ENCODE measurements at places on chromosomes 16 and 17. TPM values are rescaled to one million over a fixed set of nuclear protein-coding genes. Genes with fewer than 3 reads are reported as not detected.
A peak's percentile ranks its signal among the peaks of the same experiment; 100 is the strongest.

- DNase-seq = no peak
Measured at GRCh38 chr17:37458805-37459204, 30.9 kb upstream of the DUSP14 start.

DNA sequence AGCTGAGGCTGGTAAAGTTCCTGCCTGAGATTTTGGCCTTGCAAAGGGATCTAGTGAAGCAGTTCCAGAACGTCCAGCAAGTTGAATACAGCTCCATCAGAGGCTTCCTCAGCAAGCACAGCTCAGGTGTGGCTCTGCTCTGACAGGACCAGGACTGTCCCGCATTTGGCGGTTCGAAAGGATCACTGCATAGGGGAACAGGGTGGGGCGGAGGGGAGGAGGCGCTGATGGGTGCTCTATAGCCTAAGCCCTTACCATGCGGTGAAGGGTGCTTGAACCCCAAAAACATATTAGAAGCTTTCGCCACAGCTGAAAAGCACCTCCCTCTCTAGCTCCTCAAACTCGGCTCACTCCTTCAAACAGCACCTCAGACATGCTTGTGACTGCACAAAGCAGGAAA lies 29.9 kb upstream of the ENDOV start:
- no peak for DNase-seq

DNA sequence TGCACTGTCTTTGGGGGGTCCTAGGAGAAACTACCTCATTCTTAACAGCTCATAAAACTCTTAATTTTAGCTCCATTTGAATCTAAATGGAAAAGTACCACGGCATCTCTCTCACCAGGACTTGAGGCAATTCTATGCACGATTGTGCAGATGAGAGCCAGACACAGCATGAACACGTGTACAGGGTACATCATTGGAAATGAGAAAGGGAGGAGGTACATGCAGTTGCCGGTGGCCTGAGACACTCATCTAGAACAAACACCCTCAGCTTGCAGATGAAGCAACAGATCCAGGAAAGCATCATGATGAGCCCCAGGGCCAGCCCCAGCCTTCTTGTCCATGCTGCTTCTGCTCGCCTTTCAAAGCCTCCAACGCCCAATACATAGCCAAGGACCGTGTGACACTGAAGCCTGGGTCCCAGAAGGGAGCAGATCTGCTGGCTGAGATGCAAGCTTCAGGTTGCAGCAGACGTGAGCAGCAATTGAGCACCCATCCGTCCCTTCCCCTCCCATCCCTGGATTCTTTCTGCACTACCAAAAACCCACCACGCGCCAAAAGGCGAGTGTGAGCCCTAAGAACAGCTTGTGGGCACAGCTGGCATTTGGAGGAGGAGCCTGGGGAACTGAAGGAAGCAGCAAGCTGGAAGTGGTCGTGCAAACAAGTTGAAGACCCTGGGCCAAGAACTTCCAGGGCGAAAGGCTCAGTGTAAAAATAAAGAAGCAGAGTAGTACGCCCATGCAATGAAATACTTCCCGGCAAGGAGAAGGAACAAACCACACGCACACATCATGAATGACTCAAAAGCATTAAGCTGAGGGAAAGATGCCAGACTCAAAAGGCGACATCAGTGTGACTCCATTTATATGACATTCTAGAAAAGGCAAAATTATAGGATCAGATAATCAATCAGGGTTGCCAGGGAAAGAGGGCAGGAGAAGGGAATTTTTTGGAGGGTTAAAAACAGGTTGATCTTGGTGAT lies 7.3 kb upstream of the RCVRN start:
- no peak for DNase-seq

GRCh38 chr17:47145351-47145750 lies 43.7 kb downstream of the CDC27 start:
- no peak for DNase-seq

DNA sequence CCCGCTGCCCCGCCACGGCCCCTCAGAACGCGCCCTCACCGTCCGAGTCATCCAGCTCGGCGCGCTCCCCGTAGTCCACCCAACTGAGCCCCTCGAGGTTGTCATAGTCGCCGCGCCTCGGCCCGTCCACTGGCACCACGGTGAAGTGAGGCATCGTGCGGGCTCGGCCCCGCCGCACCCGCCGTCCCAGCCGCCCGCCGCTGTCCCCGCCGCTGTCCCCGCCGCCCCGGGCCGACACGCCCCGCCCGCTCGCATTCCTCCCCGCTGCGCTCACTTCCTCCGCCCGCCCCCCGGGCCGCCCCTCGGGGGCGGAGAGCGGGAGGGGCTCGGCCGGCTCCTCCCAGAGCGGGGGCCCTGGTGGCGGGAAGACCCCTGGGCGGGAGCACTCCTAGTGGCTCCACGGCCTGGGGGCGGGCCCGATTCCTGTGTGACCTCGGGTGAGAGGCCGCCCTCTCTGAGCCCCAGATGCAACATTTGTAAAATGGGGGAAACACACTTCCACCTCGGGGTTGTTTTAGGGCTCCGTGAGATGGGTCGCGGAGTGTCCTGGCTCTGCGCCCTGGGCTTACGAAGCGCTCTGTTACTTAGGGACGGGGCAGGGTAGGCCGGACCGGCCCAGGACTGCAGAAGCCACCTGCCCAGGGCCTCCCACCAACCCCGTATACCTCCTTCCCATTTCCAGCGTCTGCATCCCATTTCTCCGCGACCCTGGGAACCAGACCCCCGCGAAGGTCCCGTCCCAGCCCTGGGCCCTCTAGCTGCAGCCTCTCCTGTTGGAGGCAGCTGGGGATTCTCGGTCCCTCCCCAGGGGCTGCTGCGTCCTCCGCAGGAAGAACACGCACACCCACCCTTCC lies at the start of gene SLC12A4:
SLC12A4 (minus strand) TSS at position 238 of the 854 bp plus-strand sequence; CDS start at position 154, 84 bp downstream.
- peak; percentile 54 for DNase-seq

DNA sequence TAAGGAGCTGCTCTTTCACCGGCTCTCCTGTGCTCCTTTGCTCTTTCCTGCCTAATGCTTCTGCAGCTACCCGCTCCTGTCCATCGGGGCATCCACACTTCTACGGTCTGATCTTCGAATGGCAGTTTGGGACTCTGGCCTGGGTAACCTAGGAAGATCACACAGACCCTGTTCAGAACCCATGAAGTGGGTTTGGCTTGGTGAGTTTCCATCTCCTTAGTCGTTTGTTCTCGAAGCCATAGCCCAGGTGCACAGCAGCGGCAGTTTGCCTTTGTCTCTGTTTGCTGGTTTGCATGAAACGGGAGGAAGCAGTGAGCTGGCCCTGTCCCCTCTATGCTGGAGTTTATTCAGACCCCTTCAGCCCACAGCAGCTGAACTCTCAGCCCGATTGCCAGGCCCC lies 29.0 kb downstream of the PSMD7 start:
- DNase-seq = no peak

GRCh38 chr17:71777048-71777640 lies 343.7 kb upstream of the SOX9 start:
- DNase-seq = no peak

DNA sequence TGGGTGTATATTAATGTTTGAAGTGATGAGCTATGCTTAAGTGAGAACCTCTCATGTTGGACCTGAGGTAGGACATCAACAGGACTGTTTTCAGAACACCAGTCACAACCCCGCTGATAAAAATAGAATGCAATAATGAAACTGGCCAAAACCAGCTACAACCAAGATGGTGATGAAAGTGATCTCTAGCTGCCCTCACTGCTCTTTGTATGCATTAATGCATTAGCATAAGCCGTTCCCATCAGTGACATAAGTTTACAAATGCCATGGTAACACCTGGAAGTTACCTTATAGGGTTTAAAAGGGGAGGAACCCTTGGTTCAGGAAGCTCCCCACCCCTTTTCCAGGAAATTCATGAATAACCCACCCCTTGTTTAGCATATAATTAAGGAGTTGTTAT lies 672.5 kb upstream of the EEF2KMT start:
- no peak for DNase-seq

DNA sequence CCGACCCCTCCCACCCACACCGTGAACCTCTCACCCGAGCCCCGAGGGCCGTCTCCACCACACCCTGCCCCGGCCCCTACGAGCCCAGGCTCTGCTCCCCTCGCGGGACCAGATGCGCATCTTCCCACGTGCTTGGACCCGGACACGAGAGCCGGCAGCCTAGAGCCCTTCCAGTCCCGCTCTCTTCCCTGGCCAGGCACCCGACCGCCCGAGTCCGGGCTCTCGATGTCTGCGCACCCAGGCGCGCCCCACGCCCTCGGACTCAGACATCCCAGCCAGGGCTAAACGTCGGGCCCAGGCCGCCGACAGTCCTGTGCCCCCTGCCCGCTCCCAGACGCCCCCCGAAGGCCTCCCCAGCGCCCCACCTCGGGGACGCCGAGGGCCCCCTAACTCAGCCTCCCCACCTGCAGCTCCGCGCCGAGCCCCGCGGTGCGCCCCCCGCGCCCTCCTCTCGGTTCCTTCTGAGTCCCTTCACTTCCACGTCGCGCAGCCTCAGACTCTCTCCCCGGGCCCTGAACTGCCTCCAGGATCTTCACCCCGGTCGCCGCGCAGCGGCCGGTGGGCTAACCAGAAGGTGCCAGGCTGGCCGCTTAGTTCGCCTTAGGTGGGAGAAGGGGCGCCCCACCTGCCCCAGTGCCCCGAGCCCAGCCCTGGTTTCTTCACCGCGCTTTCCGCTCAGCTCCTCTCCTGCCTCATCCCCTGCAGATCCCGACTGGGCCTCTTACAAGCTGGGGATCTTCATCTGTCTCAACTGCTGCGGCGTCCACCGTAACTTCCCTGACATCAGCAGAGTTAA lies 688 bp downstream of the ADAP2 start:
- no peak for DNase-seq

GRCh38 chr17:38870259-38871165 lies 654 bp downstream of the LASP1 start:
- no peak for DNase-seq

- DNase-seq = no peak
Measured at GRCh38 chr17:43423777-43424455, 25.1 kb downstream of the ARL4D start.

- DNase-seq = no peak
Measured at GRCh38 chr17:42563543-42563942, 1.6 kb downstream of the COASY start.

GRCh38 chr17:68603027-68603426 lies 1.9 kb upstream of the FAM20A start:
- DNase-seq = no peak

GRCh38 chr16:65294708-65295107 lies 172.8 kb upstream of the CDH11 start:
- no peak for DNase-seq

DNA sequence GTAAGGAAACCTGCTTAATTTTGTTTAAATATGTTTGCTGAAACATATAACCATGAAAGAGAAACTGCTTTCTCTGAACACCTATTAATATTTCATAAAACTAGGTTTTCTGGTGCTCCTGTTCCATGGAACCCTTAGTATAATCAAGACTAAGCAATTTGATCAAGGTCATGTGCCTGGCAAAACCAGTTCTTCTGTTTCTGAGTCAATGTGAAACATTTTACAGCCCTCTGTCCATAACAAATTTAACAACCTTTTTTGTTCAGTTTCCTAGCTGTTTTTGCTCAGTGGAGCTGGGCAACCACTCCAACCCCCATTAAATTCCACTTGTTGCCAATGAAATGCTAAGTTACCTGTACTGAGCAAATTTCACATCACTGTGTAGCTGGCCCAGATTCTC lies 344.0 kb downstream of the CA10 start:
- DNase-seq = no peak

- DNase-seq = no peak
Measured at GRCh38 chr16:20916942-20917341, 16.4 kb downstream of the LYRM1 start.

DNA sequence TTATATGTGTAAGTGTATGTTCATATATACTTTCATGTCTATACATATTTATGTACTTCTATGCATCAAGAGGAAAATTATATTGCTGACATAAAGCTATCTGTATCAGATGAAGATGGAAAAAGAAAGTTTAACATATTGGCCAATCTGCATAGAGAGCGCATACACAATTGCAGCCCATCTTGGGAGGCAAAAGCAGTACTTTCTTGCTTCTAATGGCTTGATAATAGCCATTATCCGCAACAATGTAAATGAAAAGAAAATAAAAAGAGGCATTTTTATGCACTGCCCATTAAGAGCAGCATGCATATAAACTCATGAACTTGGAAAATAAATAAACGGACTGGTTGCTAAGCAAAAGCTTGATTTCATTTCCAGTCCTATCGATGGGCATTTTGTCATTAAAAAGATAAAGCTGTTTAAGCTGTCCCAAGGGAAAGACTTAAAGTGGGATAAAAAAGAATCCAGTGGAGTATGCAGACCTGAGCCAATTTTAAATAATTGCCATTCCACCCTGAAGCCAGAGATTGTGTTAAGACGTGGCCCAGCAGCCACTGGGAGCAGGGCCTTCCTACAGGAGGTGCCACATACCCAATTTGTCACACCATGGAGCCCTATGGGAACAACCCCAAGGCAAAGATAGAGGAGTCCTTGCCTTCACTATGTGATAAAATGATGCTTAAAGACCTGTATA lies 183.6 kb upstream of the CDH11 start:
- DNase-seq = no peak

DNA sequence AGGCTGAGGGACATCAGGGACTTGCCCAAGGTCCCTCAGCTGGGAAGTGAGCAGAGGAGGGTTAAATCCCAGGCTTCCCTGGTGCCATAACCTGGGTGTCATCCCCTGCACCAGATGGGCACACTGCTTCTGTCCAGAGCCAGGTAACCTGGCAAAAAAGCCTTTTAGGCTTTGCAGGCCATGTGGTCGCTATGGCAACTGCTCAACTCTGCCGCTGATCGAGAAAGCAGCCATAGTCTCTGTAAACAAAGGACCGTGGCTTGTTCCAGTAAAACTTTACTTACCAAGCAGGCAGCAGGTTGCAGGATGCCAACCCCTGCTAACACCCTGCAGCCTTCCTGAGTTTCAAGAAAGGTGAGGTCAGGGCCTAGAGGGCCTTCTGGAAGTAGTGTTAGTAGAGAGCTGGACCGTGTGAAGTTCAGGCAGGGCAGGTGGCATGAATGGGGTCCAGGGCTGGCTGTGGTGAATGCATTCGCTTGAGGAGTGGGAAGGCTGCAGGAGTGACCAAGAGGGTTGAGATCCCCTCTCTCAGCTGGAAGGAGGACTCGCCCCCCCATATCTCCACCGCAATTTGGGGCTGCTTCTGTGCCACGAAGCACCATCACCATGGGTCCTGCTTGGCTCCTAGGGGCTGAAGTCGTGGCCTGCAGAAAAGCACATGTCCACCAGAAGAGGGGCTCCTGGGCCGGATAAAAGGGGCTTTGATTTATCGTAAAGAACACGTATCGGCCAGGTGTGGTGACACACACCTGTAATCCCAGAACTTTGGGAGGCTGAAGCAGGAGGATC lies 91.3 kb downstream of the SOCS1 start:
- DNase-seq = no peak

DNA sequence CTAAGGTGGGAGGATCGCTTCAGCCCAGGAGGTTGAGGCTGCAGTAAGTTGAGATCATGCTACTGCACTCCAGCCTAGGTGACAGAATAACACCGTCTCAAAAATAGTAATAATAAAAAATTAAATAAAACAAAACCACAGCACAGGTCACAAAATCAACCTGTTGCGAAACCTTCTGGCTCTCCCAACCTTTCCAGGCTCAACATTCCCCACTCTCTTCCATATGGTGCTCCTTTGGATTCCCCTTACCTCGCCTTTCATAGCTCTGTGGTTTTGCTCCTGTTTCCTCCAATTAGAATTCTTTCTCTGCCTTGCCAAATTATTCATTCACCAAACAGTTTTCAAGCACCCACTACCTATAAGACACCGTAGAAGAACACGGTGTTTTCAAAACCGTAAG lies 4.7 kb downstream of the ZDHHC7 start:
- no peak for DNase-seq

GRCh38 chr17:31678431-31678830 lies 180.6 kb downstream of the COPRS start:
- DNase-seq = no peak

LRRC37A gene
- 1.6 TPM for total RNA-seq

ARHGDIG gene
- 2.3 TPM for total RNA-seq

CCDC92B gene
- total RNA-seq = not detected

GDPD3 gene
- 1.6 TPM for total RNA-seq

SPATA2L gene
- 28.0 TPM for total RNA-seq

PPP1R27 gene
- total RNA-seq = not detected

All from omental fat pad (tissue), 4 donors.